Suprapubic skin (tissue), 4 donors: ENCODE measurements at places on chromosomes 5 and 9. TPM values are rescaled to one million over a fixed set of nuclear protein-coding genes. Genes with fewer than 3 reads are reported as not detected.

The ACOT12 gene
- not detected for total RNA-seq

The TXN gene
- 138 TPM for total RNA-seq

The PCDHB12 gene
- total RNA-seq: 0.83 TPM

The FAXDC2 gene
- 62.1 TPM for total RNA-seq

The MLANA gene
- total RNA-seq: 20.0 TPM
